Muscle of leg (tissue), 16 donors: ENCODE measurements at places on chromosomes 4 and X. TPM values are rescaled to one million over a fixed set of nuclear protein-coding genes. Genes with fewer than 3 reads are reported as not detected.

GRCh38 chr4:176469546-176469945 lies 149.8 kb downstream of the SPCS3 start:
- no peak for DNase-seq

PCSK1N gene
- not detected for total RNA-seq

DNA sequence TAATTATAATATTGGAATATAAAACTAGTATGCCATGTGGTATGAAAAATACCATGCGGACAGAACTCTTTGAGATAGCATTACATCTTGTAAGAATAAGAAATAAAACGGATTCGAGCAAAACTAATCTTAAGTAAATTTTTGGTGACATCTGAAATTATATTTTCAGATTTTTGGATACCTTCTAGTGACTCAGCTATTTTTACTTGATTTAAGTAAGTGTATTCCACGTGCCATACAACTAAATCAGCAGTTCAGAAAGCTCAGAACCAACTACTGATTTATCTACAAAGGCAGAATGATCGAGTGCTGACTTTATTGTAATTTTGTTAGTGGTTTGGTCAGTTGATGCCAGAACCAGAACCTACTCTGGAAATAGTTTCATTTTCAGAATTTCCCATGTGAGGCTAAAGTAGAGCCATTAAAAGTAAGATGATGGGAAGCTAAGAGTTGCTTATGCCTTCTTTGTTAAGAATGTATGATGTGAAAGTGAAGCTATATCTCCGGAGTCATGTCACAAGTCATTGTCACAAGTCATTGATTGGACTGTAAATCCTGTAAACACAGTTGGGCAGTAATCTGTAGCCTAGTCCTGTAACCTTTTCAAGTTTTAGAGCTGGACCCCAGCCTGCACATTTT lies 4.0 kb downstream of the ING2 start:
- DNase-seq, result no peak

DNA sequence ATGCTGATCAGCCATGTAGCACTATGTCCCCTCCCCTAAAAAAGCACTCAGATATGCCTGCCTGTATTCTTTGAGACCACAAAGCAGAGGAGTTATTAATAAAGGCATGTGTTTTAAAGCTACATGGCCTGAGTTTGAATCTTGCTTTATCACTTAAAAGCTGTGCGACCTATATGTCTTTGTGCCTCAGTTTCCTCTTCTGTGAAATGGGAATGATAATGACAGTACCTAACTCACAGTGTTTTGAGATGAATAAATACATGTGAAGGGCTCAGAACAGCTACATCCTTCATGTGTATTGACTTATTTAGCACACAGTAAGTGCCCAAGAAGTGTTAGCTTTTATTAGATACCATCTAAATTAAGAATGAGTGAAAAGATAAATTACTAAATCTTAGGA lies 180.0 kb downstream of the WDFY3 start:
- DNase-seq, result no peak

HS3ST1 gene
- 0.09 TPM for total RNA-seq

DNA sequence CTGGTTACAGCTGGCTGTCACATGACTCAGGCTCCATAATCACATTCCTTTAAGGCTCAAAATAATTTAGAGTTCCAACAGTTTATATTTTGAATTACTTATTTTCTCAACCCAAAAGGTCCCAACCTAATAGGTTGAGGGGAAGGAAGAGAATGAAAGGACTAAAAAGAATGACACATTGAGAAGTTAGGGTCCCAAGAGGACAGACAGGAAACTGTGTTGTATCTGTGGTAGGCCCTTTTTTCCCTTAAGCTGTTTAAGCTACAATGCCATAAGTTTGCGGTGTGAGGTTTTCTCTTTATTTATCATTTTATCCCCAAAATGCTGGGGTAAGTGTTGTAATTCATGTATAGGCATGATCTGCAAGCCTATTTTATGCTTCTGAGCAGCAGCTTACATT lies 290.2 kb downstream of the ZNF674 start:
- DNase-seq, result peak; percentile 25

TCEAL6 gene
- not detected for total RNA-seq

DNA sequence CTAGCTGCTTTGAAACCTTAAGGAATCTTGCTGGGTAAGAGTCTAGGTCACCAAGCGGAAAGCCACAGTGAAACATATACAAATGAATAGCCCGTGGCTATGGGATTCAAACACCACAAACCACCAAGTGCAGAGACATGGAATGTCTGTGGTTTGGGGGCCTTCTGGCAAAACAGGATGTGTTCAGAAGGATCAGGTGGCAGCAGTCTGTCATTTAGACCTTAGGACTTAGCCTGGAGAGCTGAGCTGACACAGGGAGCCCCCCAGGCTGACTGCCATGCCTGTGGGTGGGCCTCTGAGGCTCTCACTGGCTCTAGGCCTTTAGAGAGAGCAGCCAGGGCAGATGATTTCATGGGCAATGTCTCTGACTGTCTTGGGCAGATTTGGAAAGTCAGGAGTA lies 225.6 kb downstream of the FBXW7 start:
- DNase-seq, result no peak

DNA sequence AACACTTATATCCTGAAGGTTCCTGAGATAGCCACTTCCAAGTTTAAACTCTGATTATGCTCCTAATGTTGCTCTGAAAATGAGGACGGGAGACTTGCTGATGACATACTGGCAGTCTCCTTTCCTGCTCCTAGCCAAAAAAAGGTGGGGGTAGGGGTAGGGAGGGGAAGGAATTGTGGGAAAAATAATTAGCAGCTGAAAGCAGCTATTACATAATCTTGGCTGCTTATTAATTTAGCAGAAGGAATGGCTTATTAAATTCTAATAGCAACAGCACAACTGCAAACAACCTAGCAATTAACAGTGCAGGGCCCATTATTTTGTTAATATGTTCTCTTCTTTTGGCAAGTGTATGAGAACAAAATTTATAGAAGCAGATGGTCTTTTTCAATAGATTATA lies 2.0 kb upstream of the AP1S2 start:
- no peak for DNase-seq

CXCL3 gene
- total RNA-seq, result 0.18 TPM

GRCh38 chr4:80767944-80768343 lies 262.6 kb upstream of the BMP3 start:
- peak; percentile 51 for DNase-seq

AWAT2 gene
- total RNA-seq, result not detected

FAM53A gene
- total RNA-seq, result 1.6 TPM

GRCh38 chr4:1344696-1345095 lies 2.3 kb upstream of the UVSSA start:
- DNase-seq, result no peak

SCD5 gene
- 10.2 TPM for total RNA-seq

MAOB gene
- 0.31 TPM for total RNA-seq

DNA sequence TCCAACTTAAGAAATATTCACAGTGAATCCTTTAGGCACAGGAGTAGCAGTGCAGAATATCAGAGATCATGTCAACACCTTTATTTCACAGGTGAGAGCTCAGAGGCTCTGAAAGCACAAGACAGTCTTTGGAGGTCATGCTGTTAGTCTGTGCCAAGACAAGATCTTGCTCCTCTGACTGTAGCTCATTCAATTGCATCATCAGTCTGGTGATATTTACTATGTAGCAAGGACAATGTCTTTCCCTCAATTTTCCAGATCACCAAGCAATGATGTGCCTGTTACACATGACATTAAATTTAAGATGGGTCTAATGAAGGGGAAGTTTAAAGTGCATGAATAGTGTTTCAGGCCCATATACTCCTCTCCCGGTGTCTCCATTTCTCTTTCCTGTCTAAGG lies 277.5 kb downstream of the IL15 start:
- DNase-seq, result no peak

DNA sequence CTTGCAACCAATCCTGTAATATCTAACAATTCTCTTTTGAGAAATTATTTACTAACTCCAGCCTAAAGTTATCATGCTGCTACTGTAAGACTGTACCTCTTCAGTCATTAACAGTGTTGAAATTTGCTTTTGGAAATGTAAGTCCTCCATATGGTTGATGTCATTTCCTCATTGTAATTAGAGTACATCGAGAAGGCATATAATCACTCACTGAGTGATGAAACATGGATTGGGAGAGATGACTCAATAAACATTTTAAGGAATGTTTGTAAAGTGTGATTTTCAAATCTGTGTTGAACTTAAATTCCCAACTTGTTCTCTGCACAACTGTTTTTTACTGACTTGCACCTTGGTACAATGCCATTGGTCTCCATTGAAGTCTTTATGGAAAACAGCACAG lies 61.2 kb downstream of the HMGB2 start:
- no peak for DNase-seq

GRCh38 chr4:44740201-44740600 lies 13.8 kb upstream of the GNPDA2 start:
- DNase-seq, result no peak

GRCh38 chrX:139120760-139121159 lies 409.2 kb upstream of the FGF13 start:
- no peak for DNase-seq

RPA4 gene
- total RNA-seq, result 0.93 TPM

GRCh38 chr4:152100379-152101201 lies 339.8 kb upstream of the GATB start:
- DNase-seq, result no peak

DNA sequence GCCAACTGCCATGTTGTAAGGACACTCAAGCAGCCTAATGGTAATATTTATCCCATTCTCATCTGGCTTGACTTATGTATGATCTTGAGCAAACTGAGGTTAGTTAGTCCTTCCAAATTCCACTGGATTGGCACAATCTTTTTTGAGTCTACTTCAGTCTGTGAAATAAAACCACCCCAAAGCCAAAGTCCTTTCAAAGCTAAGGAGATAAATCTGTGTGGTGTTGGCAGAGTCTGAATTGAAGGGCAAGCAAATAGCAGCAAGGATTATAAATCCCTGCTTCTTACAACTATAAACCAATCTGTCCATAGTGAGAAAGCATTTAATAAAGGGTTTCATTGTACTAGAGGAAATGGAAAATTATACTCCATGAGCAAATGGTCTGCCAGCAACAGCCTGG lies 233.9 kb upstream of the GLRA2 start:
- no peak for DNase-seq

GRCh38 chrX:120768681-120769080 lies 107.0 kb downstream of the CT47B1 start:
- no peak for DNase-seq

FAM236B gene
- not detected for total RNA-seq

GRCh38 chr4:107736924-107737448 lies 17.0 kb upstream of the PAPSS1 start:
- peak; percentile 33 for DNase-seq

DNA sequence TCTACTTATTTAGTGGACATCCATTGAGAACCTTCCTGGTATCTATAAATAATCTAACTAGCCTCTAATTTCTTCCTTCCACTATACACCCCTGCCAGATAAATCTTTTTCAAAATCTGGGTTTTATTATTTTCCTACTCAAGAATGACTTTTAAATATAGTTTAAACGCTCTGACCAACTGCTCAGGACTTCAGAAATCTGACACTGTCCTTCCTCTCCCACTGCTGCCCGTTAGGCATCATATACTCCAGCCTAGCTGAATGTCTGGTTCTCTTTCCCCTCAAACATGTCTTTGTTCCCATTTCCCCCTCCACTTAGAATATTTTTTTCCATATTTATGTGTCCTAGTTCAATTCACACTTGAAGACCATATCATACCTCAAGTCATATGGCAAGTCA lies 35.2 kb upstream of the CBLL2 start:
- no peak for DNase-seq

- DNase-seq, result no peak
Measured at GRCh38 chr4:83556006-83556707, 20.2 kb downstream of the GPAT3 start.

DNA sequence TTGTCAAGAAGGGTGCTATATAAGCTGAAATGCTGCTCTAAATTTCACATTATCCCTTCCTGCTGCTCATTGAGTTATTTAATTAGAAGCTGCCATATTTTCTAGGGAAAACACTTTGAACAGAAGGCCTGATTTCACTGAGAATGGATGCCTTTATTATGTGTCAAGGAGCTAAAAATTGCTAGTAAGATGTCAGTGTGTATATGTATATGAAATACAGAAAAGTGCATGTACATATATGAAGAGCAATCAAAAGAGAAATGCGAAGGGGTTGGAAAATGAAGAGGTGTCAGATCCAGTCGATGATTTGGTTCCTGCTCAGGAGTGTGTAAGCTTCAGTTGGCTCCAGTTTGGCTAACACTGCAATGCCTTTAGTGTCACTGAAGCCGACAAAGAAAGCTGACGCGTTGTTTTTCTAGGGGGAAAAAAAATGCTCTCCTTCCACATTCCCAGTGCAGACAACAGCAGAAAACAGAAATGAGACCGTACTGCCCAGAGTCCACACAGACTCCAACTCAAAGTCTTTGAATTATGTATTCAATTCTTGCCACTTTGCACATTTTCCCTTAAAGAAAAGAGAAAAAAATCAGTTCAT lies 154.2 kb downstream of the NHS start:
- DNase-seq, result peak; percentile 43

CLDN22 gene
- total RNA-seq, result not detected

TRIM61 gene
- total RNA-seq, result 2.1 TPM

- DNase-seq, result no peak
Measured at GRCh38 chrX:25025615-25026014, 9.8 kb upstream of the ARX start.

- no peak for DNase-seq
Measured at GRCh38 chr4:21304540-21304887, 604.3 kb downstream of the PACRGL start.

DNA sequence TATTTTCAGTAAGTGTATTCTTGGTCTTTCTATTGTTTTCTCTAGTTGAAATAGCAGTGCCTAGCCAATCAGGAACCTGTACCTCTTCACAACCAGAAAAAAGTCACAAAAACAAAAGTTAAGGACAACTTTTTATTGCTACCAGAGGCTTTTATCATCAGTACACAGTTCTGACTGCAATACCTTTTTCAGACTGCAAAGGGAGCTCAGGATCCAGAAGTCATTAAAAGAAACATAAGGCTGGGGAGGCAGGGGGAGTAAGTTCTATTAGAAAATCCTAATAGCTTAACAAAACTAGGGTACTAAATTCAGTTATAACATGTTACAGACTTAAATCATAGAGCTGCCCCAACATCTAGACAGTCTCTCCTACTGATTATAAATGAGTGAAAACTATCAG lies 28.8 kb downstream of the CCNI start:
- DNase-seq, result no peak
